ENCODE measurements at places on chromosomes 3 and 15.

DNA sequence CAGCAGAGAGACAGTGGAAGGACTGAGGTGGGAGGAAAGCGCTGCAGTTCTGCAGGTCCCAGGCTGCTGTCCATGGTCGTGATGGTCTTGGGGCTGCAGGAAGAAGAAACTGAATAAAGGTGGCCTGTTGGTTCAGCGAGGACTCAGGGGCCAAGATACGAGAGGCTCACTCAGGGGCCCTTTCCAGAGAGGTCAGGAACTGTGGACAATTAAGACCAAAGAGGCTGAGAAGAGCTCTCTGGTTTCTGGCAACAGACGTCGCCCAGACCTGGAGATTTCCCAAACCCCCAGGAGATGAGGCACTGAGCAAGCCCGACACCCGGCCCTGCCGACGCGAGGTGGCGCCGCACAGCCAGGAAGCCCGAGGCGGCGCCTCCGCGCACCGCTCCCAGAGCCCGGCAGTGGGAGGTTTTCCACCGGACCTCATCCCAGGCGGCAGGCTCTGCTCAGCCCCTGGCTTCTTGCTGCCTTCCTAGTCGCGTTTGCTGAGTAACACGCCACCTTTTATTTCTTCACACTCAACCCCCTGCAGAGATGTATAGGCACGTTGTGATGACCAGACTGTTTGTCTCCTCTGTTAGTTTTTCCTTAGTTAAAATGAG lies 56.4 kb upstream of the ARRDC4 start:
- DNase-seq: no peak

- no peak for DNase-seq
Measured at GRCh38 chr15:63815796-63816533, 17.8 kb downstream of the HERC1 start.

- DNase-seq: no peak
Measured at GRCh38 chr15:71549091-71549490, 261.3 kb upstream of the NR2E3 start.

DNA sequence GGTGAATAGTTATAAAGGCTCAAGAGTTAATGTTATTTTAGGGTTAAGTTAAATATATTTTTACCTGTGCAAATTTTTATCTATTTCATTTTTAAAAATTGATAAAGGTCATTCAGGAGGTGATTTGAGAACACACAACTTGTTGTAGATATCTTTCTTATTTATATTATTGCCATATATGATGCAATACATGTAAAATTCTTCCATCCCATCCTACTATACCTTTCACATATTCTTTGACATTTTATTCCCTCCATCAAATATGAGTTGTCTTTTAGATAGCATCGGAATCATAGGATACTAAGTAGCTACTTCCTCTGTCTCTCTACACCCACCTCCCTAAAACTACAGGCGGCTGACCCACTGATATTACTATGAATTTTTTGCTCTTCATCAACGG lies 734.1 kb downstream of the FHIT start:
- no peak for DNase-seq

DNA sequence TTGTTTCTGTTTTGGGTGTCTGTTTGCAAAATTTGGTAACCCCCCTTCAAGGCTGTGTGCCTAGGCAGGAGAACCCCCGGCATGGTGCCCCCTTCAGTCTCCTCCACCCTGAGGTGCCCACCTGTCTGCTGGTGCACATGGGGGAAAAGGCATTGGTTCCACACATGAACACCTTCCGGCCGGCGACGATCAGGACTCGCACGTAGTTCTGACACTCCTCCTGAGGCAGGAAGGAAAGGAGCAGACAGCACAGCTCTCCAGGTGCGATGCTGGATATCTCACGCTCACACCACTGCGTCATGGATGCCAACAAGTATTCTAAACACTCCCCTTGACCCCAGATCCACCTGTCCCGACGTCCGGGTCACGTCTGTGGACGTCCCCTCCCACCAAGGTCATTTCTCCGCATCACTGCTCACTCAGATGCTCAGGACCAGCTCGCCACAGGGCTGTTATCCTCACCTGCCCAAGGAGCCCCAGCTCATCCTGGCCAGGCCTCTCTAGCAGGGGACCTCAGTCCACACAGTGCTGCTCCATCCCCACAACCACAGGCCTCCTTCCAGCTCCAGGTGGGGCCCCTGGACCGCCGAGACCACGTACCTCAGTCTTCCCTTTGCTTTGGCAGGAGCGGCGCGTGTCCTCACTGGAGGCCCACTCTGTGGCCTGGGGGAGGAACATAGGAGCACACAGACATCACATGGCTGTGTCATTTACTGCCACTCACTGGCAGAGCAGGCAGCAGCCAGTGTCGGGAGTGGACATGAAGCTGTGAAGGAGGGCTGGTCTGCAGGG lies 99.0 kb downstream of the SEMA5B start:
- DNase-seq: no peak

DNA sequence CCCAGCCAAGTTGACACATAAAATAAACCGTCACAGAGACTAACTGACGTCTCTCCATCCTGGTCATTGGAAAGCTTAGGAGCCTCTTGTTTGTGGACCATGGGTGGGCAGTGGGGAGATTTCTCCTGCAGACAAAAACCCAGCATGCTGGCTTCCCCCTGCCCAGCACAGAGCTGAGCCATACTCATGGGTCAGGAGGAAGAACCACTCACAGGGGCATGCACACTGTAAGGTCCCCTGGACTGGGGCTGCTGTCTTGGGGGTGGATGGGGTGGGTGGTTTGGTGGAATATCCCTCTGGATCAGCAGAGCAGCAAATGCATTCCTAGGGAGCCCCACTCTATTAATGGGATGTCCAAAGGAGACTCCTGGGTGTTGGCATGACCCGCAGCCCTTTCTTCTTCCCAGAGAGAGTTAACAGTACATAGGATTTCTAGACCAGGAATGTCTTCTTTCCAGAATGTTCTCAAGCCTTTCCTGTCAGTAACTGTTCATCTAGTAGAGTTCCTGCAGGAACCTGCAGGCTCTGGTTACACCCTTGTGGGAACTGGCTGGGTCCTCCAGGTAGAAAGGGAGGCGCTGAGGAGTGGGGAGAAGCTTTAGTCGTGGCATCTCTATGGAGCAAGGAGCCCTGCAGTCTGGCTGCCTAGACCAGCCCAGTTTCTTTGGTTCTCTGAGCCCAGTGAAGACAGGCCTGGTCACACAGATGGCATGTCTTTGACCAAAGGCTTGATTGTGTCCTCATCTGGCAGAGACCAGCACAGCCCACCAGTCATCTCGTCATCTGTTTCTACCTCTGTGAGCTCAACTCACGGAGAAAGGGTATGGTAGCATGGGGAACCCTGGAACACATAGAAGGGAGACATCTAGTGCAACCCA lies 73.4 kb upstream of the PRR23C start:
- DNase-seq: no peak

- DNase-seq: no peak
Measured at GRCh38 chr3:80451393-80451792, 683.6 kb upstream of the ROBO1 start.

- DNase-seq: no peak
Measured at GRCh38 chr3:57803647-57804081, 47.6 kb downstream of the SLMAP start.

DNA sequence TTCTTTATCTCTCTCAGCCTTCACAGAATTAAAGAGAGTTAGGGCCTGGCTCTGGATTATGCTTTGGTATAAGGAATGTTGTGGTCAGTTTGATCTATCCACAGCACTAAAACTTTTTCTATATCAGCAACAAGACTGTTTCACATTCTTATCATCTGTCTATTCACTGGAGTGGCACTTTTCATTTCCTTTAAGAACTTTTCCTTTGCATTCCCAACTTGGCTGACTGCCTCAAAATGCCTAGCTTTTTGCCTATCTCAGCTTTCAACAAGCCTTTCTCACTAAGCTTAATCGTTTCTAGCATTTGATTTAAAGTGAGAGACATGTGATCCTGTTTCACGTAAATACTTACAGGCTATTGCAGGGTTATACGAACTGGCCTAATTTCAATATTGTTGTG lies 471.8 kb downstream of the GBE1 start:
- DNase-seq: no peak

GRCh38 chr3:147733217-147733616 lies 324.1 kb downstream of the ZIC1 start:
- DNase-seq: no peak

- DNase-seq: no peak
Measured at GRCh38 chr3:14798231-14798630, 20.5 kb upstream of the FGD5 start.

GRCh38 chr15:47496343-47497185 lies 220.7 kb upstream of the SEMA6D start:
- DNase-seq: no peak

- no peak for DNase-seq
Measured at GRCh38 chr15:66496951-66497501, 536 bp downstream of the SNAPC5 start.

DNA sequence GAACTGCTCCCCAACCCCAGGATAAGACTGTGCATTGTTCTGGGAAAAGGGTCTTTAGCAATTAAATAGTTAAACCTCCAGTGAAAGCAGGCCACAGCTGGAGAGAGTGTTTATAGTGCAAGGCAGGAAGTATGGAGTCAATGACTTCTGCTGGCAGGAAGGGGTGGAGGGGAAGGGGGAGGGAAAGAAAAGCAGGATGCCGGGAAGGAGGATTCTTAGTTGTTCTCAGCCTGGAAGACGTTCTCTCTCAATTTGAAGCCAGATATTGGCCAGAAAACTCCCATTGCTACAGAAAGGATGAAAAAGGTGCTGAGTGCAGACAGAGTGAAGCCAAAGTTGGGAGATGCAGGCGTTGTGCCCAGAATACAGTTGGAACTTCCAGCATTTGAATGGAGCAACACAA lies 35.7 kb upstream of the ACTL6A start:
- no peak for DNase-seq

GRCh38 chr3:181912384-181912783 lies 200.7 kb downstream of the SOX2 start:
- DNase-seq: no peak

DNA sequence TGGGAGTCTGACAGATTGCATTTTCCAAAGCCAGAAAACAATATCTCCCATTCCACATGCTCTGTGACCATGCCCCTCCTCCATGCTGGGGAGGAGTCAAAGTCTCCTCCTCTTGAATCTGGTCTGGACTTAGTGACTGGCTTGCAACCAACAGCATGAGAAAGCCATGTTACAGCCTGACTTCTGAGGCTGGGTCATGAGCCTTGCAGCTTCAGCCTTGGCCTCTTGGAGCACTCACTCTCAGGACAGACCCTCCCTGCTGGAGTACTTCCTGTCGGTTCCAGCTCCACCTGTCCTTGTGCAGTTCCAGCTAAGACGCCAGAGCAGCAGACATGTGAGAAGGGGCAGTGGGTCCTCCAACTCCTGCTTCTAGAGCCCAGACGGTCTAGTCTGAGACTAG lies 49.7 kb upstream of the RBSN start:
- no peak for DNase-seq

DNA sequence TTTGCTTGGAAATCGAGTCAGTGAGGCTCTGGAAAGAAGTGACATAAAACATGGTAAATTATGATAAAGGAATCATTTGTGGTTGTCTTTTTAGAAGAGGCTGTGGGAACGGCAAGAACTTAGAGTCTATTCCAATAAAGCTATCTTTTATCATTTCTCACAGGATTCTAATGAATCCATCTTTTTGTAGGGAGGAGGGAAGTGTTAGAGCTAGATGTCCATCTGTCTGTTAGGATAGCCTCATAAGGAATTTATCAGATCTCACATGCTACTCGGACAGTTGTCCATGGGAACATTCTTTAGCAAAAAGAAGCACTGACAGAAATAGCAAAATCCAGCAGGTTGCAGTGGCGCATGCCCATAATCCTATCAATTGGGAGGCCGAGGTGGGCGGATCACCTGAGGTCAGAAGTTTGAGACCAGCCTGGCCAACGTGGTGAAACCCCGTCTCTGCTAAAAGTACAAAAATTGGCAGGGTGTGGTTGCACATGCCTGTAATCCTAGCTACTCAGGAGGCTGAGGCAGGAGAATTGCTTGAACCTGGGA lies 37.0 kb downstream of the STARD9 start:
- no peak for DNase-seq

- no peak for DNase-seq
Measured at GRCh38 chr3:65473736-65474135, 565.0 kb downstream of the MAGI1 start.

- no peak for DNase-seq
Measured at GRCh38 chr3:179819379-179819778, 166.5 kb downstream of the USP13 start.

DNA sequence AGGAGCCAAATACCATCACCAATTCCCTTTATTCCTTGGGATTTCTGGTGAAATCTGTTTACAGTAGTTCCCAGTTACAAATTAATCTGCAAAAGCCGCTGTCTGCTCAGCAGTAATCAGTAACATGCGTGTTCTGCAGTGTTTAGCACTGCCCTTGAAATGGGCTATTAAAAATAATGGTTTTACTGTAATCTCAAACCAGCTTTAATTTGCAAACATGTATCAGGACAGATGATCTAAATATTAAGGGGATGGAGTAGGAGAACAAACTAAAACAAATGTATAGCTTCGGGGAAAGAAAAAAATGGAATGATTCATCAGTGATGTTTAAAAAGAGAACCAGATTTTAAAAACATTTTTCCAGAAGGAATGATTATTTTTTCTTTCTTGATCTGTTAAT lies 513.2 kb downstream of the MECOM start:
- DNase-seq: no peak

GRCh38 chr3:69321301-69322157 lies 64.4 kb downstream of the FRMD4B start:
- no peak for DNase-seq

GRCh38 chr3:56291244-56291680 lies 177.0 kb downstream of the ERC2 start:
- DNase-seq: peak; percentile 9

- no peak for DNase-seq
Measured at GRCh38 chr3:62372621-62373041, 719 bp downstream of the FEZF2 start.

- DNase-seq: no peak
Measured at GRCh38 chr15:88636050-88636449, 2.8 kb upstream of the ISG20 start.

GRCh38 chr15:67091980-67092677 lies 26.7 kb downstream of the SMAD3 start:
- no peak for DNase-seq

DNA sequence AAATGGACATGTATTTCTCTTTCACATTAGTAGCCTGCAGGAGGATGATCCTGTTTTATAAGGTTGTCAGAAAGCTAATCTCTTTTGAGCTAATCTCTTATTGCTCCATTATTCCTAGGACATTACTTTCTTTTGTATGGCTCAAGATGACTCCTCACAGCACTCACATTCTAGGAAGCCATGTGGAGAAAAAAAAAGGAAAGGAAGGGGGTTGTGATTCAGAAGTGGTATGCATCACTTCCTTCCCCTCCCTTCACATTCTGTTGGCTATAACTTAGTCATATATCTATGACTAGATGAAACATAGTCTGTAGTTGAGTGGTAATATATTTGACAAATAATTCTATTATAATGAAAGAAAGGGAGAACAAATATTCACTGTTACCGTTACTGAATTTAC lies 168.8 kb upstream of the TTC14 start:
- DNase-seq: no peak
